Naive thymus-derived CD8-positive, alpha-beta T cell (primary cell): ENCODE measurements at places on chromosomes 5 and 9. TPM values are rescaled to one million over a fixed set of nuclear protein-coding genes. Genes with fewer than 3 reads are reported as not detected.

Gene ANKRD55
- 1.6 TPM for polyA plus RNA-seq

Gene PDE6A
- polyA plus RNA-seq, result not detected

Gene SLC6A18
- not detected for polyA plus RNA-seq

Gene PDZD2
- polyA plus RNA-seq, result 0.73 TPM

Gene DDX4
- not detected for polyA plus RNA-seq

Gene IFNA2
- polyA plus RNA-seq, result not detected

Gene SNCB
- polyA plus RNA-seq, result not detected

Gene BRD8
- 37.7 TPM for polyA plus RNA-seq

Gene NRG2
- polyA plus RNA-seq, result 0.04 TPM

Gene PCDHGA10
- not detected for polyA plus RNA-seq

Gene NSMF
- 8.2 TPM for polyA plus RNA-seq

Gene BARHL1
- not detected for polyA plus RNA-seq

Gene SLC28A3
- not detected for polyA plus RNA-seq

Gene PIP5K1B
- polyA plus RNA-seq, result not detected

Gene PRELID2
- 0.38 TPM for polyA plus RNA-seq

Gene FOXD4L5
- polyA plus RNA-seq, result not detected

Gene TMEM252
- not detected for polyA plus RNA-seq

Gene C5orf52
- polyA plus RNA-seq, result not detected

Gene PPP2R2B
- 0.57 TPM for polyA plus RNA-seq

Gene HSD17B3
- polyA plus RNA-seq, result not detected

Gene GPR107
- polyA plus RNA-seq, result 3.2 TPM

Gene SYNPO
- polyA plus RNA-seq, result not detected

Gene CENPP
- polyA plus RNA-seq, result 2.4 TPM

Gene DND1
- polyA plus RNA-seq, result not detected

Gene TYRP1
- polyA plus RNA-seq, result not detected

Gene IL31RA
- not detected for polyA plus RNA-seq

Gene PCDHB16
- not detected for polyA plus RNA-seq
